ENCODE measurements at places on chromosomes 5 and 9.

GRCh38 chr9:71656496-71656895, 111.8 kb downstream of the CEMIP2 start:
- no peak for DNase-seq

DNA sequence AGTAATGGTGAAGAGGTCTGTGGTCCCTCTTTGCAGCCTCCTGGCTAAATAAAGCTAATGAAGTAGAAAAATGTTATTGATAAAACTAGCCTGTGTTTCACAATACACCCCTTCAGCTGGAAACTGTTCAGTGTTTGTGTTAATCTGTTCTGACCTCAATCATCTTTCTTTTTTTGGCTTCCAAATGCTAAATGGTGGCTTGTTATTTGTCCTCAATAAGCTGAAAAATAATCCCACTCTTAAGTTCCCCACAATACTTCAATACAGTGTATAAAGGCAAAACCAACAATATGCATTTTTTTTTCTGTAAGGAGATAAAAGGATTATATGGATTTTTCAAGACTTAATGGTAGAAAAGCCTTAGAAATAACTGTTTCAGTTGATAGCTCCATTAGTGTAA, 560.5 kb downstream of the TUSC1 start:
- no peak for DNase-seq

- DNase-seq = no peak
Measured at GRCh38 chr5:132433141-132433540, 57.4 kb downstream of the IRF1 start.

DNA sequence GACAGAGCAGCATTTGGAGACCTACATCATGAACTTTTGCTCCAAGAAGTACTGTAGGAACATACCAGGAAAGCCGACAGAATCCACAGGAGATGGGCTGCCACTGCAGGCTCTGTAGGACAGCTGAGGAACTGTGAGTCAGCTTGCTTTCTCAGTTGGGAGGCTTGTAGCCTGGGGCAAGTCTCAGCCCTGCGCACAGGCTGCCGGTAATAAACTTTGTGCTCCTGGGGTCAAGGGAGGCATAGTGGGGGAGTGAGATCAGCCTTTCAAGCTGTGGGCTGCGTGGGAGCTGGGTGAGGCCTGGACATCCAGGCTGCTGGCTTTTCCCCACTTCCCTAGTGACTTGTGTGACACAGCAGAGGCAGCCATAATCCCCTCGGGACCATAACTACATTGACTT, 718.0 kb upstream of the CDH10 start:
- DNase-seq = no peak

DNA sequence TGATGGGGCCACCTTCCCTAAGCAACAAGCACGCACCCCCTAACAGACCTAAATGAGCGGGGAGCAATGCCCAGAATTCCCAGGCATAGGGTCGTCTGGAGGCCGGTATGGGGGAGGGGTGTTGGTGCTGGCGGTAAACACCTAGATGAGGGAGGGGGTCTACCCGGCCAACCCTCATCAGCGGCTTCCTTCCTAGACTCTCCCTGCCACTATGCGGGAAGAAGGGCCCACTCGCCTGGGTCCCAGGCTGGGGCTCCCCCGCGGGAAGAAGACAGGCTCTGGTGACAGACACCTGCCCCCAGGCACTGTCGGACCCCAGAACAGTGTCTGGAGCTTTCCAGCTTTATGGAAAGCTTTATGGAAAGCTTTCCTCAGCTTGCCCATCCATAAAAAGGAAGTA, 519.0 kb upstream of the SEMA6A start:
- no peak for DNase-seq

DNA sequence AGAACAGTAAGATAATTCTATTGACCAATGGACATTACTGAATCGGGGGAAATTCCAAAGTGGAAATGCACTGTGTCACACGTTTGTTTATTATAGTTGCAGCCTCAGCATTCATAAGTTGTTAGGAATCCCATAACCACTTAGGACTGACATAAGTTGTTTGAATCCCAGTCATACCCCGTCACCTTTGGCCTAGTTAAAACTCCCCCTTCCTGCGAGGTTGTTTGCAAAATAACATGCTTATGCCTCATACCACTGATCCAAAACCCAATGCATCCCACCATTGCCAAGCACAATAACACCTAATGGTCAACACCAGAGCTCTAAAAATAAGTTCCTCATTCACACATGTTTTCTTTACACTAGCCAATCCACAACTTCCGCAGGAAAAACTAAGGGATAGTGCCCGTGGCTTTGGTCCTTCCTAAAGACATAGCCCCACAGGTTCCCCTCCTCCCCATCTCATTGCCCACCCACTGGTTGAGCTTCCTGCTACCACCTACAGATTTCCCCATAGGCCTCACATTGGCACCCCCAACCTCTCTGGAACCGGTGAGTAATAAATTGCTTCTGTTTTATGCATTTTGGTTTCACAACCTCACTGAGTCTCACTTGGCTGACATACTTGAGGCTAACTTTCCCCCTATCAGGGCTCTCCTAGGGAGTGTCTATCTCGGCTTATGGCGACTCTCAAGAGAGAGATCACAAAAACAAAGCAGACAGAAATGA, 42.3 kb upstream of the MUSK start:
- no peak for DNase-seq

DNA sequence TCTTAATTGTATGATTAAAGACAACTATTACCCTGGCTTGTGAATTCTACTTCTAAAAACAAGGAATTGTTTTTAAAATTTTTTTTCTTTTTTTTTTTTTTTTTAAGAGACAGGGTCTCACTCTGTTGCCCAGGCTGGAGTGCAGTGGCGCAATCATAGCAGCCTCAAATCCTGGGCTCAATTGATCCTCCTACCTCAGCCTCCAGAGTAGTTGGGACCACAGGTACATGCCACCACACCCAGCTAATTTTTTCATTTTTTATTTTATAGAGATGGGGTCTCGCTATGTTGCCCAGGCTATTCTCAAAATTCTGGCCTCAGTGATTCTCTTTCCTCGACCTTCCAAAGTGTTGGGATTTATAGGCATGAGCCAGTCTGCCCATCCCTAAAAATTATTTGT, 62.3 kb downstream of the HABP4 start:
- DNase-seq = no peak

DNA sequence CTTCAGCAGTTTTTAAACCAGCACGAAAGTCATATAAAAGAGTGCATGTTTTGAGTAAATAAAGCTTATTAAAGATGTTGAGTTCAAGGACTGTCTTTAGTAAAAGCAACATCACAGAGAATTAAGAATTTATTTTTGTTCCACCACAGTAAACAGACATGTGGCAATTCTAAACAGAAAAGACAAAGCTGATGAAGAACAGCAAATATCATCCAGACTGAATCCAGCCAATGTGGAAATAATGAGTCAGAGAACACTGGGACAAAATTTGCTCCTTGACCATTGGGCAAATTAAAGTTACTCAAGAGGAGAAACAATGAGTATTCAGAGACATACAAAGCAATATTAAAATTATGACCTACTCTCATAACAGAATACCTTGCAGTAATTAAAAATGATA, 28.8 kb downstream of the OR2K2 start:
- no peak for DNase-seq

DNA sequence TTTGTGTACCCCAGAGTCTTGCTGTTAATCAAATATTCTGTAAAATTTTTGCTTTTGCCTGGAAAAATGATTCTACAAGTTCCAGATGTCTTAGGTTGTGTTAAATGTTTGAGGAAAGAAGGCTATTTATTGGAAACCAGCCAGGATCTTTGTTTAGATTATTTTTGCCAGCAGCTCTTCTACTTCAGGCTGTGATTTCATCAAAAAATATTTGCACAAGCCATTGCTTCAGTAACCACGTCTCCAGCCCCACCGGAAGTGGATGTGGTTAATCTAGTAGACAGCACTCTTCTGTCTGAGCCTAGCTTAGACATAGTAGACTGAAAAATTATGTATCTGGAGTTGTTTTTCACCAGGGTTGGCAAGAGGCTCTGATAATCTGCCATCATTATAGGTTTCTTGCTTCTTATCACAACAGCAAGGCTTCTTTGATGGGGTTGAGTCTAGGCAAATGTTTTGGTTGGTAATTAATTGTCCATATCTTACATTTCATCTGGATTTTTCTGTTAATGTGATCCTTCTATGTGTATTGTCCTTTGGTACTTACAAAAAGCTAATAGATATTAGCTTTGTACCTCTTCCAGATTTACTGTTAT, 17.1 kb downstream of the KCTD16 start:
- DNase-seq = peak; percentile 53

- no peak for DNase-seq
Measured at GRCh38 chr5:37514946-37515345, 135.8 kb downstream of the WDR70 start.

- DNase-seq = no peak
Measured at GRCh38 chr5:76762484-76762883, 46.6 kb downstream of the F2R start.

GRCh38 chr5:136166909-136167308, 26.1 kb downstream of the SMIM32 start:
- no peak for DNase-seq

DNA sequence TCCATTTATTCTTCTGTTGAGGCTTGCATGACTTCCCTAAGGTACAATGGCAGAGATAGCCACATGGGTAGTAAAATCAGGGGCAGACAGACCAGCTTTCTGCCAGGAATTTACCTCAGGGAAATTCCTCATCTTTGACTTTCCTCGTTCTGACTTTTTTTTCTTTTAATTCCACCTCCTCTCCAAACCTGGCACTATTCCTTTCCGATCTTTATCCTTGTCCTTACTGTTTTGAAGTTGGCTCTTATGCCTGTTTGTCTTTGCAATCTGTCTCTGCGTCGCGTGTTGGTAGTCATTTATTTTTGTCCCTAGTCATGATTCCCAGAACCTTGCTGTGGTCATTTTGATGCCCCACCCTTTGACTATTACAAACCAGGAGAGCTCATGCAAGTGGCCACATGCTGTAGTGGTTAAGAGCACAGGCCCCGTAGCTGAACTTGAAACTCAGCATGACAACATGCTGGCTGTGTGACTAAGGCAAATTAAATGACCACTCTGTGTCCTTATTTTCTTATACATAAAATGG, 19.0 kb downstream of the TMC1 start:
- DNase-seq = no peak
